ENCODE measurements at places on chromosomes 11 and 22.

GRCh38 chr22:40324468-40325305 is 21.6 kb upstream of the ADSL start:
- peak; percentile 67 for DNase-seq

DNA sequence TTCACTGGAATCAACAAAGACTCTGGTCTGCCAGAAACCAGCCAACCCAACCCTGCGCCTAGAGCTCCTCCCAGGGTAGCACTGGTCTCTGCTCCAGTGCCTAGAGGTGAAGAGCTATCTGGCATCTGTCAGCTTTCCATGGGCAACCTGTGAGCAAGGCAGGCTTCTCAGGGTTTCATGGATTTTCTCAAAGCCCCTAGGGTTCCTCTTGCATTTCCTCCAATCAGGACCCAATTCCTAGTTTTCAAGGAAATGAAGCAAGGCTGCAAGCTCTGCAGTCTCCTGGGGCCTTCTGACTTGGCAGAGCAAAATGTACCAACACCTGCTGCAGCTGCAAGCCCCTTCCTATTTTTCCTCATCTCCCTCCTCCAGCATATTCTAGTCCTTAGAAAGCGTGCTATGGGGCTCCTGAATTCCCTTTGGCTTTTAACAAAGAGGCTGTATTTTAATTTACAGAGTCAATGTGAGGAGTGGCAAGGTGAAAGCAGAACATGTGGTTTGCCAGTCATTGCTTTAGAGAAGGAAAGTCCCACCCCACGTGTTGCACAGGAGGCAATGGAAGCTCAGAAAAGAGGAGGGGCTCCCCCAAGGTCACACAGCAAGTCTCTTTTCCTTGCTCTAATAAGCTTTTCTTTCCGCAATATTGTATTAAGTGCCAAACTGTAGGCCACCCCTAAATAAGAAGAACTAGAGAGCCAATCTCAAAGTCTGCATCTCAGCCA is 33.0 kb upstream of the RIC3 start:
- DNase-seq: no peak

GRCh38 chr11:19879307-19880087 is 166.9 kb downstream of the NAV2 start:
- DNase-seq: no peak

GRCh38 chr11:9160166-9160565 is 68.8 kb upstream of the SCUBE2 start:
- DNase-seq: no peak

- DNase-seq: no peak
Measured at GRCh38 chr11:10606536-10607208, 38.2 kb upstream of the LYVE1 start.

GRCh38 chr11:116901211-116901610 is 63.8 kb upstream of the APOA1 start:
- DNase-seq: no peak

DNA sequence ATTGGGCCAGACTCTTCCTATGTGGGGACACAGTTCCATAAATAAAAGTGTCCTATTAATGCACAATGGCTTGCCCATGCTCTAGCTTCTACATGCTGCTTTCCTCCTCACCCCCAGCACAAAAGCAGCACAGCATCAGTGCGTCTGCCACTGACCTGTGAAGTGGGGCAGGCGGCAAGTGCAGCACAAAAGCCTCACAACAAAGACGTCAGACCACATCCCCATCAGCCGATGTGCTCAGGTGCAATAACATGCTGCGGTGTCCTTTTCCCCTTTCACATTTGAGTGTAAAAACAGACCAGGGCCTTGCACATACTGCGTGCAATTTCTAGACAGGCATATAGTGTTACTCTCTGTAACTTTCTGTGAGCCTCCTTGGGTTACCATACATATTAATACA is 12.8 kb downstream of the DKK3 start:
- DNase-seq: no peak

DNA sequence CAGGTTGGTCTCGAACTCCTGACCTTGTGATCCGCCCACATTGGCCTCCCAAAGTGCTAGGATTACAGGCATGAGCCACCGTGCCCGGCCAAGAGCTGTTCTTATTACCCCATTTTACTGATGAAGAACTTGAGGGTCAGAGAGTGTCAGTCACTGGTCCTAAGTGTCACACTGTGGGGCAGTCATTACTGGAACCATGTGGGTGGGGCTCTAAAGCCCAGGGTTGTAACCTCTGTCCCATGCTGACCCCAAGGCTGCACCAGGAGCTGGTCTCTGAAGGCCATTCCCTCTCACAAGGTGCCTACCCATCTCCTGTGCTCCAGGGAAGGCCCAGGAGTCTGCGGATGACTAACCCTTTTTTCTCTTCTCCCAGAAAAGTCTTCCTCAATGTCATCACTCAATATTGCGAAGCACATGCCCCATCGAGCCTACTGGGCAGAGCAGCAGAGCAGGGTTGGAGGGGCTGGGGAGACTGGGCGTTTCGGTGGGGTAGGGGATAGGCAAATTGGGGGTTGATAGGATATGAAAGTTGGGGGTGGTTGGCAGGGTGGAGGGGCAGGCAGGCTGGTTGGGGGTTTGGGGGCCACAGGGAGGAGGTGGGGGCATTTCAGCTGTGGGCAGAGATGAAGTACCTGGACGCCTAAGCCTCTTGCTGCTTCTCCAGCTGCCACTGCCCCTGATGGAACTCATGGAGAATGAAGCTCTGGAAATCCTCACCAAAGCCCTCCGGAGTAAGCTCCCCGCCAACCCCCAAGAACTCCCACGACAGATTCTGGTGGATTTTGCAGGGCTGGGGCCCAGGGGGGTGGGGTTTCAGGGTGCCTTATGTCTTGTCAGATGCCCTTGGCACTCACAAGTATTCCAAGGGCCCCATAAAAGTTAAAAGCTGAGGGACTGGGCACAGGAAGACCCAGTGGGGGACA is 2.0 kb upstream of the ESRRA start:
- DNase-seq: no peak

DNA sequence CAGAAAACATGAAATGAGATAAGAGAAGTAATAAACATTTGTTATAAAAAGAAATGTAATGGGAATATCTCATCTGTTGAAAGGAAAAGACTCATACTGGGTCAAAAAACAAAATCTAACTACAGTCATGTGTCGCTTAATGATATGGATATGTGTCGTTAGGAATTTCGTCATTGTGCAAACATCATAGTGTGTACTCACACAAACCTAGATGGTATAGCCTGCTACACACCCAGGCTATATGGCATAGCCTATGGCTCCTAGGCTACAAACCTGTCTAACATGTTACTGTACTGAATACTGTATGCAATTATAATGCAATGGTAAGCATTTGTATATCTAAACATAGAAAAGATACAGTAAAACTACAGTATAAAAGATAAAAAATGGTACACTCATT is 89.8 kb upstream of the ZC3H12C start:
- no peak for DNase-seq

DNA sequence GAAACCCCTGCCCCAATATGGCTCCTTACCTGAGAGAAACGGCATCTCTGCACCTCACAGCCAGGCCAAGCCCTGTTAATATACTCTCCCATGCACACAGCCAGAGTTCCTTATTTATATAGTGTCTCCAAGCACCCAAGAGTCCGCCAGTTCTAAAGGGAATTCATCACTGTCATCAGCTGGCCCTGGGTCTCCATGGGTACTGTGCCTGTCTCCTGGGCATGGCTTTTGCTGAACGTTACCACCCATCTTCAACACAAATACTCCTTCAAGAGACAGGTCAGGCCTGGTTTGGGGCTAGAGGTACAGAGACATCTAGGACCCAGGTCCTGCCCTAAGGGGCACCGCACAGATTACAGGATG is 1.6 kb upstream of the ATG16L2 start:
- no peak for DNase-seq

DNA sequence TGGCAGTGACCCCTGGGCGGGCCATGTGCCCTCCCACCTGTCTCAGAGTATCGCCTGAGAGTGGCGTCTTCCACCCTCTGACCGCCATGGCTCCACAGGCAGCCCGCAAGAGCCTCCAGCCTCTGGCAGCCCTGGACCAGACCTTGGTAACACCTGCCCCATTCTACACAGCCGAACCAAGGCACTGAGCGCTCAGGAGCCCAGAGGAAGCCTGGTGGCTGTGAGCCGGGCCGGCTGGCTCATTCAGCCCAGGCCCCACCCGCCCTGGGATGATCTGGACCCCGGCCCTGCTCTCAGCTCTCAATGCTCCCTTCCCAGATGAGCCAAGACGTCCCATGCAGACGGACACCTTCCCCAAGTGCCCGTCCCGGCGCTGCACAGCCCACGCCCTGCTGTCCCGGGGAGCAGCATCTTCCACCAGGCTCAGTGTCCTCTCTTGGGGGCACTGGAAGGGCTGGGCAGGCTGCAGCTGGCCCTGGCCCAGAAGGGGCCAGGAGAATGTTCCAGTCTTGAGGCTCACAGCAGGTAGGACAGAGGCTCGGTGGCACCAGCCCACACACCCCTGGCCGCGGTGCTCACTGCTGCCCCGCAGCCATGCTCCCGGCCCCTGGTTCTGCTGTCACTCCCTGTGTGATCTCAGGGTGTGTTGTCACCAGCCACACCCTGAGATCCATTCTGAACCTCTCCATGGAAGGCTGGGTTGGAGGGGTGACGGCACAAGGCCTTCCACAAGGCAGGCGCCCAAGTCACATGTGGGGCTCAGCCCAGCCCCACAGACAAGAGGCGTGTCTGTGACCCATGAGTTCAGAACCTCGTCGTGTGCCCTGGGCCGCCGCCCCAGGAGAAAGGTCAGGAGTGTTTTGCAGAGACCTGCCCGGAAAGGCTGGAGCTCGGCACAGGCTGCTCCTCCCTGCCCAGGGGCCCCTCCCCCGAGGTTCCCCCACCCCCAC is 24.2 kb upstream of the PPARA start:
- DNase-seq: no peak

DNA sequence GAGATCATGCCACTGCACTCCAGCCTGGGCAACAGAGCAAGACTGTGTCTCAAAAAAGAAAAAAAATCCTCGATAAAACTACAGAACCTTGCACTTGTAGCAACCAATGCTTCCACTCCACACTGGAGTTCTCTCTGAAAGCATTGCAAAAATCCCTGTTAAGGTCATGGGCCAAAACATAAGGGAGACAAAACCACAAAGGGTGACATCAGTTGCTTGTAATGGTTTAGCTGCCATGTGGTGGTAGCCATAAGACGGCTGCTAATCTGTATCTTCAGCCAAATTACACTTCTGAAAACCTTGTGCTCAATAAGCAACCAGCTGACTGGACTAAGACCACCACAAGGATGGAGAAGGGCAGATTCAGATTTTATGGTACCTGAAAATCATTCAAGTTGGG is 20.6 kb upstream of the TPH1 start:
- DNase-seq: no peak

DNA sequence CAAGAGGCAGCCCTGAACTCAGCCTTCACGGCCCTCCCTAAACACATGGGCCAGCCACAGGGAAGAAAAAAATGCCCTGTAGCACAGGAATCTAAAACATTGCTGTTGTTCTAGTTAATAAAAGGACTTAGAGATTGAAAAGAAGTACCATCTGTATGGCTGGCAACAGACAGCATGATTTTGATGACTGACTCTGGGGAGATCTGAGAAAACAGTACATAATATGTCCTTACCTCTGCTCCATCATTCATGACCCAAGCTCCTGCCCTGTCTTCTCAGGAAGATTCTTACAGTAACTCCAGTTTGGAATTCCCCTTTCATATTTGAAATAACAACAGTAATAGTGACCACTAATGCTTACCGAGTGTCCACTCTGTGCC is 244.2 kb downstream of the ETS1 start:
- DNase-seq: no peak

- DNase-seq: no peak
Measured at GRCh38 chr11:122115524-122116379, at the start of gene BLID. BLID (minus strand) TSS chr11:122116215; CDS start chr11:122115922, 293 bp downstream.

DNA sequence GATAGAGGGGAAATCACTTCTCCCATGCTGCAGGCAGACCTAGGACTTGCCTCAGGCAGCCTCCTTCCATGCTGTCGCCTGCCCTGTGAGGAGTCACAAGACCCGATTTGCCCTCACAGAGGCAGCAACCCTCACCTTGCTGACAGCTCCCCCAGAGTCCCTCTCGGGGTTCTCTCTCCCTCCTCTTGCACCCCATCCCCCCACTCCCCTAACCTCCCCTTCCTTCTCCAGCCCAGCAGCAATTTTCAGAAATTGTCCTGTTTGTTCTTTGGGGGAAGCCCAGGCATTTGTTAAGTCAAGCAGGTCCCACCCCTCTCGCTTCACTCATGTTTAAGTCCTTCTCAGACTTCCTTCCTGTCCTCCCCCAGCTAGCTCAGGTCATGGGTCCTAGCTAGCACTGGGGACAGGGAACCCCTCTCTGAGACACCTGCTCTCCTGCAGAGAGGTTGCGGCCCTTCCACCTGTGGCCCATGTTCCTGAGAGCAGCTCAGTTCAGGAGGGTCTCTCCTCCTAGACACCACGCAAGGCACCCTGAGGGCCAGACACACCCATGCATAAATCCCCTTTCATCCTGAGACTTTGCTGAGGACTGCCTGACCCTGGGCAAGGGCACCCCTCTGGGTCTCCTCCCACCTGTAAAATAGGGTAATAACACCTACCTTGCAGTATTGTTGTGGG is 6.3 kb upstream of the FXYD2 start:
- no peak for DNase-seq

DNA sequence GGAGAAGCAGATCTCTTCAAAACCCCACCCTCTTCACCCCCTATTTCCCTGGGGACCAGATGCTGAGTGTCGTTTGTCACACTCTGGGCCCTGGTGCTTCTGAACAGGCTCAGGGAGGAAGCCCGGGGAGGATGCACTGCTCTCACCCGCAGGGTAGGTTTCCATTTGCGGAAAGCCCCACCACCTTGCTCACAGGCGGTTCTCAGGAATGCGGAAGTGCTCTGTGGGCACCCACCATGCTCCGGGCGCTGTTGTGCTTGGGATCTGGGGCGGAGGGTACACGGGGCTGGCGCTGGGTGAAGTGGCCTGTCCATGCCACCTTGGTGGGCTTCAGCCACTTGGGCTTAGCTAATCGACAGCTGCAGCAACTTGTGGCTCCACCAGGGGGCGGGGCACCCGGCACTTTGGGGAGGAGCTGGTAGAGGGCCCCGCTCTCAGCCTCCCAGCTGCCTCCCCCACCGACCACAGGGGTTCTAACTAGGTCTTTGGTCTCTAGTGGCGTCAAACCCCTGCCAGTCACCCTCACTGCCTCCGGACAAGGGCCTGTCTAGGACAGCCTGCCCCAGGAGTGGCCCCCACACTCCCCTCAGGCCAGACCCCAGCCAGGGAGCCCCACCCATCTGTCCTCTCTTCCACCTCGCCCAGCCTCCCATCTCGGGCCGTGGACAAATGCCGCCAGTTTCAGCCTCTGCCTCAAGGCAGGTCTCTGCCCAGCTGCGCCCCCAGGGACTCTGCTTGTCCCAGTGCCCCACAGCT is 7.4 kb downstream of the NDUFV1 start:
- DNase-seq: peak; percentile 82

DNA sequence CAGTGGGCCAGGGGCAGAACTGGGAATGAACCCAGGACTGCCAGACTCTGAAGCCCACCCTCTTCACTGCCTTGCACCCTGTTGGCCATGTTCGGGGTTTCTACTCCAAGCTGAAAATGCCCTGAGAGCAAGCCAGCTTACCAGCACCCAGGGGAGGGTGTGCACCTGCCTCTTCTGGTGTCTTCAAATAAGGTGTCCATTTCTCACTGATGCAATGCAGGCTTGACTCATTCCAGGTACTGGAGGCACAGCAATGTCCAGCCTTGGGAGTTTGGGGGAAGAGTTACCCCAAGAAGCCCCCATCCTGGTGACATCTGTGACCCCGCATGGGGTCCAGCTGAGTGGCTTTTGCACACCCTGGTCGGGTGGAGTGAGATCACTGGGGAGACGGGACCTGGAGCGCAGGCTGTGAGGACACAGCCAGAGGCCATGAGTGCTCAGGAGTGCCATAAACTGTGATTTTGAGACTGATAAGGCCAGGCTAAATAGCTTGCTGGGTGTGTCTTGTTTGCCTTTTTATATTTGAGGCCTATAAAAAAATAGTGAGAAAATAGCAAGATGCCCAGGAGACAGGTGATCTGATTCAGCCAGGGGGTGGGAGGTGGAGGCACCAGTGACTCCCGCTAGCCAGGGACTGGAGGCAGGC is 4.6 kb upstream of the CERK start:
- DNase-seq: no peak

Measured in activated T-cell treated with anti-CD3 and anti-CD28 coated beads, Interleukin-2, amount 50 U/mL, for 1 hour (primary cell).